Psoas muscle (tissue), 8 donors: ENCODE measurements at places on chromosomes 7 and 10. TPM values are rescaled to one million over a fixed set of nuclear protein-coding genes. Genes with fewer than 3 reads are reported as not detected.

Gene LBX1
- total RNA-seq, result 7.6 TPM

Gene CCDC146
- total RNA-seq, result 3.5 TPM

DNA sequence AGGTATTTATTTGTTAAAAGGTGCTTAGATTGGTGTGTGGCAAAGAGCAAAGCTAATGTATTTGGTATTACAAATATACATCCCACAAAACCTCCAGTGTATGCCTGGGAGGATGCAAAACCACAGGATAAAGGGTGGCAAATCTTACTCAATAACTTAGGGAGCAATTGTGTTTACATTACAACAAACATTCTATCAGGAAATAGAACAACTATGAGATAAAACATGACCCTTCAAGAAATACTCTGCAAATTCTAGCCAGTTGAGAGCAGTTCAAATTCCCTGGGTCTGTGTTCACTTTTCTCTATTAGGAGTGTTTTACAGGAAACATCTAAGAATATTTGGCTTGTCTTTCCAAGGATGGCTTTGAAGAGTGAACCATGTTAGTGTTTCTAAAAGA, 64.9 kb downstream of the CUL1 start:
- DNase-seq, result no peak
- H3K27ac ChIP-seq, result no peak overlapping the region
- H3K4me1 ChIP-seq, result no peaks in the 10 kb centered on the region
- H3K36me3 ChIP-seq, result peaks cover 96% of the 10 kb centered on the region
- no peak overlapping the region for H3K4me3 ChIP-seq

GRCh38 chr7:73341877-73342276, 13.9 kb downstream of the FKBP6 start:
- DNase-seq, result no peak
- H3K27me3 ChIP-seq, result no peaks in the 10 kb centered on the region
- no peaks in the 10 kb centered on the region for H3K4me1 ChIP-seq
- H3K27ac ChIP-seq, result no peak overlapping the region
- no peaks in the 10 kb centered on the region for H3K36me3 ChIP-seq

DNA sequence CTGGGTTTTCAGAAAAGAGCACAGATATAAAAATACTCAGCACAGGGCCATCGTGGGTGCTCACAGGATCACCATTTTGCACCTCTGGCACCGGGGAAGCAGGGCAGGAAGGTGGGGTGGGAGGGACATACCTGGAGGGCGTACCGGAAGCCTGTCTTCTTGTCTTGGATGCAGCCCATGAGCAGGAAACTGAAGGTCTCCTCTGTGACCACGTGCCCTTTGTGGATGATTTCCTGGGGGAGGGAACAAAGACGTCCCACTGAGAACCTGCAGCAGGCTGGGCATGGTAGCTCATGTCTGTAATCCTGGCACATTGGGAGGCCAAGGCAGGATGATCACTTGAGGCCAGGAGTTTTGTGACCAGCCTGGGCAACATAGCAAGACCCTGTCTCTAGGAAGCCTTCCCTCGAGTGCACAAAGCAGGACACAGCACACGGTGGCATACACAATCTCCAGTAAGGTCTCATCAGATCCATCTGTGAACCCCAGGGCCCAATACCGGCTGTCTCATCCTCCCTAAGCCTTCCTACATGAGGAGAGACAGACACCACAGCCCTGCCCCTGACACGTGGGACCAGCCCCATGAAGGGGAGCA, 9.5 kb downstream of the PTCD1 start:
- H3K27me3 ChIP-seq, result no peaks in the 10 kb centered on the region
- peaks cover 81% of the 10 kb centered on the region for H3K36me3 ChIP-seq
- no peak overlapping the region for H3K4me3 ChIP-seq
- DNase-seq, result no peak
- no peaks in the 10 kb centered on the region for H3K4me1 ChIP-seq
- H3K27ac ChIP-seq, result no peak overlapping the region

DNA sequence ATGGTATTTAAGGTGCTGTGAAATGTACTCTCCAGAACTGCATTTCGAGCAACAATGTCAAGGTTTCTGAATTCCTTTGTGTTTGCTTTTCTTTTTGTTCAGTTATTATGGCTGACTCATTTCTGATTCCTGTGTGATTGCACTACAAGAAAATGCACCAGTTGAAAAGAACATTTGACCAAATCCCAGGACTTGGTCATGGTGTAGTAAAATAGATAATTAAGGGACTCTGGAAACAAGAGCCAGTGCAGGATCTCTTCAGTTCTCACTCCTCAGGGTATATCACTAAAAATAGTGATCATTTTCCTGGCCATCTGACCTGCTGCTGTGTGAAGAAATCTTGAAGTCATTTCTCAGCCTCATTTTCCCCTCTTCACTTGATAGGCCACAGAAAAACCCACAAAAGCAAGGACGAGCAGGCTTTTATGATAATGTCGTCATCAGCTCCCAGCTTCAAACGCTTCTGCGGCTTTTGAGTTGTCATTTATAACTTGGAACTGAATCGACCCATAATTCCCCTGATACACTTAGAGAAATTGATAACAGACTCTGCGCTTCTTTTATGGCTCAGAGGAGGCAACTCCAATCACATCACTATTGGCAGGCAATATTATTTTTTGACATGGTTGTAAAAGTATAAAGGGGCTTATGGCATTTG, 274.7 kb downstream of the HDAC9 start:
- no peak overlapping the region for H3K4me3 ChIP-seq
- H3K36me3 ChIP-seq, result no peaks in the 10 kb centered on the region
- no peak overlapping the region for H3K27ac ChIP-seq
- no peaks in the 10 kb centered on the region for H3K4me1 ChIP-seq
- no peak for DNase-seq
